ENCODE measurements at places on chromosomes 6 and 20. TPM values are rescaled to one million over a fixed set of nuclear protein-coding genes. Genes with fewer than 3 reads are reported as not detected.

MAP3K7 gene
- 27.8 TPM for total RNA-seq

DNA sequence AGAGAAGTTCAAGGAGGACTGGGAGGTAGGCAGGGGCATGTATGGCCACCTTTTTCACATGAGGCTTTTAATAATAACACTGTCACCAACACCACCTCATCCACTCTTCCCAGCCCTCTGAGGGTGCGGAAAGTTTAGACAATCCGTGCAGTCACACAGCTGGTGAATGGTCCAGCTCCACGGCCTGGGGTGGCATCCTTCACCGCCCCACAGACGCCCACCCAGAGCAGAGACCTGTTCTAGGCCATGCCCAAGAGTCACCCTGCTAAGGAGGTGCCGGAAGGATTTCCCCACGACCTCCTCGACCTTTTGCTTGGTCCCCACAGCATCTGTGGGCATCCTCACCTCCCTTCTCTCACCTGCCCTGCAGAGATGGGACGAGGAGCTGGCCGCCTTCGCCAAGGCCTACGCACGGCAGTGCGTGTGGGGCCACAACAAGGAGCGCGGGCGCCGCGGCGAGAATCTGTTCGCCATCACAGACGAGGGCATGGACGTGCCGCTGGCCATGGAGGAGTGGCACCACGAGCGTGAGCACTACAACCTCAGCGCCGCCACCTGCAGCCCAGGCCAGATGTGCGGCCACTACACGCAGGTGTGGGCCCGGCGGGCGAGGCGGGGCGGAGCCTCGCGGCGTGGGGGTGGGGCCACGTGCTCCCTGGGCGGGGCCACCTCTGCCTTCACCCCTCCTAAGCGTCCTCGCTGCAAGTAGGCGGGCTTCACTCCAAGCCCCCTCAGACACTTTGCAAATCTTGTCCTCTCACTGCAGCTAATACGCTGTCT, 4.4 kb downstream of the PI16 start:
- no peak for DNase-seq

BCAS1 gene
- not detected for total RNA-seq

SLC17A5 gene
- total RNA-seq: 5.7 TPM

DNA sequence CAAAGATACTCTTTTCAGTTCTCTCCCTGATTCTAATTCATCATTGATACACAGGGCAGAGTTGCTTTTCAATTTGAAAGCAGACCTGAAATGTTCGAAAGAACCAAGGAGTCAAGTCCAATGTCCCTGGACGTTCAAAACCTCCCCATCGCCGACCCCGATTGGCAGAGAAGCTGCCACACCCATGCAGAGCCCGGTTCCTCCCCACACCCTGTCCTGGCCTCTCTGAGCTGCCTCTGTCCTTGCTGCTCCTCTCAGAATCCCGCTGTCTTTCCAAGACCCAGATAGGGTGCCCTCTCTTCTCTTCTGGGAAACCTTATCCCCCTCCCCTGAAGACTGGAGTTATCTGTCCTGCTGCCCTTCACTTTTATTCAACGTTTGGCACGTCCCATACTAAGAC, 52.3 kb upstream of the CITED2 start:
- DNase-seq: no peak

DNA sequence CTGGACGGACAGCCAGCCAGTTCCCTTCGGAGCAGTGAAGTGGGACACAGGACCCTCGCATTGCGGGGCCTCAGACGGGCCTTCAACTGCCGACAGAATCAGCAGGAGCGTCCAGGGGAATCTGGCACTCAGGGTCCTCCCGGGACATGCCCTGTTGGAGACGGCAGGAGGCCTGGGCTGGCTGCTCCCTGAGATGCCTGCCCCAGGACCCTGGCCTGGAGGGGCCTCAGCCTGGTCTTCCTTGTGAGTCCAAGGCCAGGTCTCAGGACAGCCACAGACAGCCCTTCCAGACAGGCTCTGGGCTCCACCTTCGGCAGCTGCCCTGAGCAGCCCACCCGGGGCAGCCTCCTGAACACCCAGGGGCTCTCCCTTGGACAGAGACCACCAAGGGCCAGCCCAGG, 14.6 kb upstream of the HELZ2 start:
- no peak for DNase-seq
